Mesendoderm (in vitro differentiated cells): ENCODE measurements at places on chromosomes 5 and 9.

- DNase-seq: no peak
Observed at GRCh38 chr9:130288393-130288792, 22.8 kb downstream of the HMCN2 start.

DNA sequence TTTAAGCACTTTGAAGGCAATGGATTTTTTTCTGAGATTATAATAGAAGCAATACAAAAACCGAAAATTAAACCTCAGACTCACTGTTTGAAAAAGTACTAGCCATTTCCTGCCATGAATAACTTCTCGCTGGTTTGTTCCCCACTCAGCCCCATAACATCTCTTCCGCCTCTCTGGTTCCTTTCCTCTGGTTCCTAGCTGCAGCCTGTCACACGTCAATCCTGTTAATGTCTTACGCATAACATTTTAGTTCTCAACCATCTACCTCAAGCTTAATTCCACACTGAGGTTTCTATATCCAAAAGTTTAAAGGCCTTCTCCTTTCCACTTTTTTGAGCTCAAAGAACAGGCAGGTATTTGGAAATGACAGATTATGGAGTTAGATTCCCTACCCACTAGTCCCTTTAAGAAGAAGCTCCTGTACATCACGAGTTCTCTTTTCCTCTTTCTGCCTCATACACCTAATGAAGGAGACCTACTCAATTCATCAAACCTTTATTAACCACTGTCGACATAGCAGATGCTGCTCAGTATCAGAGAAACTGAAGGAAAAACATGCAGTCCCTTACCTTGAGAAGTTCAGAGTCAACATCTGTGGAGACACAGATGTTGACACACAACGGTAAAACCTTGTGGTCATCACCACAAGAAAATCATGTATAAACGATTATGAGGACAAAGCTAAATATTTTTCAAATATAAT lies 243.0 kb upstream of the PTGER4 start:
- no peak for DNase-seq

DNA sequence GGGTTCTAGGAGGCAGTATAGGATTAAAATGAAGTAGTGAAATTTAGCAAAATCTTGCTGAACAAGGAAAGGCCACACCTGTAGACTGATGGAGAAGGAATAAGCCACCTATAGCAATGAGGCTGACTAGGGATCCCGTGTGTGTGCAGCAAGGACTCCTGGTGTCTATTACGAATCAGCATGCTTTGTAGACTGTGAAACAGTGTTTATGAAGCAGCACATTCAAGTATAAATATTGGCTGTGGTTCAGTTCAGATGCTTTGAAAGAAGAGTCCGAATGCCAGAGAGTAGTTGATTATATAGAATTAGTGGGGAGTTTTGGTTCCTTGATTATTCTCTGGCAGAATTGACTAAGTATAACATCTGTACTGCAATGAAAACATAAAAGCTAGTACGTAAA lies 41.8 kb downstream of the CAST start:
- no peak for DNase-seq

GRCh38 chr5:65394087-65394486 lies 87.6 kb downstream of the ADAMTS6 start:
- no peak for DNase-seq

GRCh38 chr9:76161541-76161940 lies 232.7 kb downstream of the RFK start:
- peak; percentile 68 for DNase-seq

- no peak for DNase-seq
Observed at GRCh38 chr9:9846557-9846956, 766.2 kb downstream of the PTPRD start.

GRCh38 chr9:9392755-9393154 lies 1220.0 kb downstream of the PTPRD start:
- no peak for DNase-seq

- peak; percentile 47 for DNase-seq
Observed at GRCh38 chr9:124594673-124595072, 87.5 kb upstream of the NR5A1 start.

GRCh38 chr9:9142001-9142400 lies 1342.4 kb upstream of the DMAC1 start:
- peak; percentile 27 for DNase-seq

GRCh38 chr9:110952540-110952859 lies 85.8 kb downstream of the LPAR1 start:
- DNase-seq: no peak

DNA sequence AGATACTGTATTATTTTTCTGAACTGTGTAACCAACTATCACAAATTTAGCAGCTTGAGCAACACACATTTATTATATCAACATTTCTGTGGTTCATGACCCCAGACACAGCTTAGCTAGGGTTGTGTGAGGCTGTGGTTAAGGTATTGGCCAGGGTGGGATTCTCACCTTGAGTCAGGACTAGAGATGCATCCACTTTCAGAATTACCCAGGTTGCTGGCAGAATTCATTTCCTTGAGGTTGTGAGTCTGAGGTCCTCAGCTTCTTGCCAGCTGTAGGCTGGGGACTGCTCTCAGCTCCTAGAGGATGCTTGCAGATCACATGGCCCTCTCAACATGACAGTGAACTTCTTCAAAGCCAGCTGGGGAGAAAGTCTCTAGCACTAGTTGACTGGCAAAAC lies 122.5 kb upstream of the RASGRF2 start:
- no peak for DNase-seq

GRCh38 chr5:159527546-159528254 lies 197.4 kb upstream of the IL12B start:
- DNase-seq: no peak

GRCh38 chr5:159971038-159971437 lies 37.9 kb upstream of the TTC1 start:
- no peak for DNase-seq

GRCh38 chr5:38821679-38822078 lies 24.1 kb upstream of the OSMR start:
- no peak for DNase-seq

DNA sequence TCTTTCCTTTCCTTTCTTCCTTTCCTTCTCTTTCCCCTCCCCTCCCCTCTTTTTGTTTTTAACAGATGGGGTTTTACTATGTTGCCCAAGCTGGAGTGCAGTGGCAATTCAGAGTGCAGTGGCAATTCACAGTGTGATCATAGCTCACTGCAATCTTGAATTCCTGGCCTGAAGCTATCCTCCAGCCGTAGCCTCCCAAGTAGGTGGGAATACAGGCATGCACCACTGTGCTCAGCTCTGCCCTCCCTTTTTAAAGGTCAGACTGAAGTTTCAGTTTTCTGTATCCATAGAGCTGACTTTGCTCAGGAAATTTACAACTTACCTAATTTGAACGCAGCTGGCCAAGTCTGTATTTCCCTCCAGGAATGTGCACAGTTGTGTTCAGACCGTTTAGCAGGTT lies 696 bp downstream of the CCL28 start:
- no peak for DNase-seq

DNA sequence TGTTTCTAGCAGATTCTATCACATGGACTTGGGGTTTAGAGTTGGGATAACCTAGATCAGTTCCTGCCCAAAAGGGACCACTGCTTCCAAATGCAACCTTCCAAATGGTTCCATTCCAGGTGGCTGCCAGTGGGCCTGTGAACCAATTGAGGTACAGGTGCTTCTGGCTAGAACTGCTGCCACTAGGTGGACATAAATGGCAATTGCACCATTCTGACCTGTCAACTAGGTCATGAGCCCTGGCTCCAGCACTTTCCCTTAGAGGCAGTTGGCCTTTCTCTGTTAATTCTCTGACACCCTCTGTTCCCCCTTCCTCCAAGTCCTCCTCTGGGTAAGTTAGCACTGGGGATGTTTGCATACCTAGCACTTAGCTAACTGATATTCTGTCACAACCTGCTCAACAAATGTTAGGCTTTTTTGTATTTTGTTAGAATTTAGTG lies 16.6 kb upstream of the HEMGN start:
- peak; percentile 85 for DNase-seq

GRCh38 chr9:72997387-72997995 lies 44.6 kb upstream of the ALDH1A1 start:
- DNase-seq: no peak

GRCh38 chr5:12614608-12615007 lies 710.4 kb upstream of the CTNND2 start:
- DNase-seq: no peak

DNA sequence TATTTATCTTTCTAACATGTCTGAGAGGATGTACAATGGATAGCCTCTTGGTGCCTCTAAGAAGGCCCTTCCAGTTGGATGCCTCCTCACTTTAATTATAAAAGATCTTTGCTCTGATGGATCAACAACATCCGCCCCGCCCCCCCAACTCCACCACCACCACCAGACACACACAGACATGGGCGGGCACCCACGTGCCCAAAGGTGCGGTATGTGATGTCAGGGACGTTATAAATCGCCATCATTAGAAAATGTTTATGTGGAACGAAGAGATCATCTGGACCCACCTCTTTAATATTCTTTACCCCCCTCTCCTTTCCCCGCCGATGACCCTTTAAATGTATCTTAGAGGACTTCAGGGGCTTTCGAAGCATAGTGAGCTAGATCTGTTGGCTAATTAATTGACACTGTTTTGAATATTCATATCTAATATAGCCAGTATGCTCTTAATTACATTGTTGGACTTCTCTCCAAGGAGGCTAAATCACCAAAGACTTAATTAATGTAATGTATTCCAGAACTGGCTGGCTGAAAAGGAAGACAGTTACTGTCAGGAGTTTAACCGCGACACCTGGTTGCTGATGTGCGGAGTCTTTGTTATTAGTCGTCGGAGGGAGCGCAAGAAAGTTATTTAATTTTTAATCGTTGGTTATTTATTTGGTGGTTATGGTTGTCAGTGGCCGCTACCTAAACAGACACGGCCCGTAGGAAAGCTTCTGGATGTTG lies 6.1 kb upstream of the FOXB2 start:
- no peak for DNase-seq

- DNase-seq: no peak
Observed at GRCh38 chr5:51829691-51830090, 446.4 kb downstream of the ISL1 start.

DNA sequence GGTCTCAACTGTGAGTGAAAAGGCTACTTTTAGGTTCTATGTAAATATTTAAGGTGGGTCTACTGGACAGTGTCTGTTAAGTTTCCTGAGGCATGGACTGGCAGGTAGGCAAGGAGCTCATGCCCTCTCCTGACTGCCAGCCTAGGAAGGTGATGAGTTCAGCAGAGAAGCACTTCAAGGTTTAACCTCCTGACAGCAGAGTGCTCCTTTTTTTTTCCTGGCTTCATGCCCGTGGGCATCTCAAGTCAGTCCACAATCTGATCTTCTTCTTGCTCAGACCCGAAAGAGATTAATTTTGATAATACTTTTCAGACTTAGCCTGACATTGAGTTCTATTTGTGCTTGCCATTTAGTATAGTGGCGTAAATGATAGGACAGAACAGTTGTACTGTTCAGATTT lies 241.9 kb upstream of the NREP start:
- DNase-seq: no peak

DNA sequence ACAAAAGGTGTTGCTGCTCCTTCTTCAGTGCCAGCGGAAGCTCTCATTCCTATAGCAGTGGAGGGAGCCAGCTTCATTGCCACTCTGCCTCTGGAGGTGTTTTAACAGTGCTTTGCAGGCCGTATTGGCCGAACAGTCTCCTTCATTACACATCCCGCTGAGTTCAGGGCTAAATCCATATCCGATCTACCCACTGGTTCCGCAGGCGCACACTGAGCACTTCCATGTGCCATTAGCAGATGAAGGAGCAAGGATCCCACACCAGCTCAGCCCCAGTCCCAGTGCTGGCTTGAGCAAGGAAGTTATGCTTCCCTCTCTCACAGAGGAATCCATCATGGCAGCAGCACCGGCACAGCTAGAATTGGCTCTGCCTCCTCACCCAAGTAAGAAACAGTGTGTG lies 121.2 kb upstream of the IRX2 start:
- no peak for DNase-seq

DNA sequence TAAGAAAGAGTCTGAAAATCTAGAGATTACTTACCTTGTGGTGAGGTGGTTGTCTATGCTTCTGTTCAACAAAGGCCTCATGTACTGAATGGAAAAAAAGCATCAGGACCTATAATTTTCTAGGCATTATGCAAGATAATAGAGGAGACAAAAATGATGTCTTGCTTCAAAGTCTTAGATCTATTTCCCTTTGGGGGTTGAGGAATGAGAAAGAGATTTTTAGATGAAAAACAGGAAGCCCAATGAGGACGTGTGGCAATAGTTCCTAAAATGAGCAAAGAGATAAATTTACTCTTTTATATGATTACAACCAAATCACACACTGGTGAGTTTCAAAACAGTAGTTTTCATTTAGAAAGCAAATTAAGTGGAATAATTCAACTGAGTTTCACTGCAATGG lies 99.5 kb downstream of the GHR start:
- no peak for DNase-seq

DNA sequence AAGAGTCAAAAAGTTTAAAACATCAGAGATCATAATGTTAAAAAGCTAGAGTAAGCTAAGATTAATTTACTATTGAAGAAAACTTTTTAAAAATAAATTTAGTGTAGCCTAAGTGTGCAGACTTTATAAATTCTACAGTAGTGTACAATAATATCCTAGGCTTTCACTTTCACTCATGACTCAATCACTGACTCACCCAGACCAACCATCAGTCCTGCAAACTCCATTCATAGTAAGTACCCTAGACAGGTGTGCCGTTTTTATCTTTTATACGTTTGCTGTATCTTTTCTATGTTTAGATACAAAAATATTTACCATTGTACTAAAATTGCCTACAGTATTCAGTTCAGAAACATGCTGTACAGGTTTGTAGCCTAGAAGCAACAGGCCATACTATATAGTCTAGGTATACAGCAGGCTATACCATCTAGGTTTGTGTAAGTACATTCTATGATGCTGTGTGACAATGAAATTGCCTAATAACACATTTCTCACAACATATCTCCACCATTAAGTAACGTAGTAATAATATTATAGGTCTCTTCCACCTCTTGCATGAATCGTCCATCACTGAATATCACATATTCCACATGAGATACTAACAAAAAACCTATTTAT lies 59.2 kb downstream of the MEGF9 start:
- DNase-seq: no peak

DNA sequence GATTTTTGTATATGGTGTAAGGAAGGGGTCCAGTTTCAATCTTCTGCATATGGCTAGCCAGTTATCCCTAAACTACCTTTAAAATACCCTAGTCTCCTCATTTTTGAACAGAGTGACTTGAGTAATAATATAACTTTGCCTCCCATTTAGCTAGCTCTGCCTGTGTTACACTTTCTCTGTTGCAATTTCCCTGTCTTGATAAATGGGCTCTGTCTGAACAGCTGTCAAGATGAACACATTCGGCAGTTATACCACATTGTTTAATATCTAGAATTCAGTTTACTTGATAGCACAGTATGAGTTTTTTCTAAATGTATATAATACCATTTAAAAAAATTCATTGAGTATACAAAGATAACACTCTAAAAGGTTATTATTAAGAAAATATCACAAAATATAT lies 562.9 kb upstream of the FTMT start:
- no peak for DNase-seq

DNA sequence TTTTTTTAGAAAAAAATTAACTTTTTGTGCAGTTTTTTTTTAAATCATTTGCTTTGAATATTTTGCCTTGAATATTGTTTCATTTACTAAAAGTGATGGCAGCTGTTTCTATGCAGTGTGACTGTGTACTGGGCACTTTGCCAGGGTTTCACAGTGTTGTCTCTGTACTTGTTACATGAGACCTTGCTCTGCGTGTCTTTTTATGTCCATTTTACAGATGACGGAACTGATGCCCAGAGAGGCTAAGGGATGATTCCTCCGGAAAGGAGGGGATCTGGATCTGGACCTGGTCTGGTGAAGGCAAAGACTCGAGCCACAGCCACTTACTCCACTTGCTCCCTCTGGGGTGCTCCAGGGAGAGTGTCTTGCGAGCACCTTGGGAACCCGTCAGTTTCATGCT lies 124.8 kb upstream of the PTCH1 start:
- no peak for DNase-seq
